Fibroblast of skin of right quadriceps (primary cell): ENCODE measurements at places on chromosomes 7 and 10.
A peak's percentile ranks its signal among the peaks of the same experiment; 100 is the strongest.

DNA sequence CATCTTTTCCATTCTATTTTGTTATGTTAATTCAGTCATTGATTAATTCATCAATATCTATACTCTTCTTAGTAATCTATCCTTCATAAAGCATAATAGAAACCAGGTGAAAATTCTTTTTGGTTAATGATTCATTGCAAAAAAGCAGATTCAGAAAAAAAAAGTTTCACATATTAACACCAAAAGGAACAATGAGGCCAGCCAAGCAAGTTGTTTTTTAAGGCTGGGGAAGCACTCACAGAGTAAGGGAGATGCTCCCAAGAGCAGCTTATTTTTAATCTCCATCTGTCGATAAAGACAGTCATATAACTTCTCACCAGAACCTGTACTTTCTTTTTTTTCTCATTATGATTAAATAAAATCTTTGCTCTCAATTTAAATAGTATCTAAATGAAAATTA lies 95.8 kb downstream of the CACNA2D1 start:
- DNase-seq, result no peak

DNA sequence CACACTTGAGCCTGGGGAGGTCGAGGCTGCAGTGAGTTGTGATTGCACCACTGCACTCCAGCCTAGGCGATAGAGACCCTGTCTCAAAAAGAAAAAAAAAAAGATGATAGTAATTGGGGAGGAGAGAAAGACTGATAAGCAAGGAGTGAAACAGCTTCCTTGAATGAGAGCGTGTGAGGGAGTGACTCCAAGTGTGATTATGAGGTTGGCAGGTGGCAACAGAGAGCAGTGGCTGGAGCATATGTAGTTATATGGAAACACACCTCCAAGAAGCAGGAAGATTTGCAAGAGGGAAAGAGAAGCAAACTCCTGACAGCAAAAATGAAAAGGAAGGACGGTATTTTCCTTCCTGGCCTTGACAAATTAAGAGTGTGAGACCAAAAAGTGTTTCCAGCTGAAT lies 50.4 kb downstream of the VKORC1L1 start:
- no peak for DNase-seq

GRCh38 chr7:23680414-23681405 lies 711 bp downstream of the FAM221A start:
- peak; percentile 38 for DNase-seq

- no peak for DNase-seq
These were observed 15.6 kb downstream of the COBL start for GRCh38 chr7:51300762-51301674.

- DNase-seq, result peak; percentile 41
These were observed at the start of gene ARMC3 for GRCh38 chr10:22927661-22928403. ARMC3 (plus strand) TSS chr10:22928053; CDS start chr10:22931997, 3,944 bp downstream.
